Lung microvascular endothelial cell (primary cell): ENCODE measurements at places on chromosomes 2 and 18. TPM values are rescaled to one million over a fixed set of nuclear protein-coding genes. Genes with fewer than 3 reads are reported as not detected.

DNA sequence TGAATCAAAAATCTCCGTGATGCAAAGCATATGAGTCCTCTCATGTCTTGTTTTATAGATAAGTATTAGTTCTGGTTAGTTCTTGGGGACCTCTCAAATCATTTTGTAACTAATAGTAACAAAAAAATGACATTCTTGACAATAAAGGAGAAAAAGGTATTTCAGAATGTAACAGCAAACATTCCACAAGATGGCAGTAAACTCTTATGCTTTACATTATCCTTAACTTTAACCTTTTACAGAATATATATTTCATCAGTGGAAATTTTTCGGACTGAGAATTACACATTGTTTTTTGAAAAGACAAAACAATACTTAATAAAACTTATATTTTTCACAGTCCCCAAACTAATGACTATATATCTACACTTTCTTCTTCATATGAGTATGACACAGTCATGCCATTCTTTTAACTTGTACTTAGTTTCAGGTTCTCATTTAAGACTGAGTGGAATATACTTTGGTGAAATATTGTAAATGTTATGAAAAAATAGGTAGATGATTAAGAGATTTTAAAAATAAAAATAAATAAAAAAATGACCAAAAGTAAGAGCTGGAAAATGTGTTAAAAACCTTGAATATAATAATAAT lies 142.9 kb upstream of the NXPH2 start:
- DNase-seq = peak; percentile 60

RAB6C gene
- under 0.01 TPM in 2 replicates for total RNA-seq

- no peak for DNase-seq
Measured at GRCh38 chr2:217364224-217364623, 504.4 kb upstream of the TNP1 start.

GRCh38 chr2:64812285-64812684 lies 158.6 kb upstream of the SERTAD2 start:
- peak; percentile 96 for DNase-seq

PLEK gene
- total RNA-seq = under 0.01 TPM in 2 replicates

DNA sequence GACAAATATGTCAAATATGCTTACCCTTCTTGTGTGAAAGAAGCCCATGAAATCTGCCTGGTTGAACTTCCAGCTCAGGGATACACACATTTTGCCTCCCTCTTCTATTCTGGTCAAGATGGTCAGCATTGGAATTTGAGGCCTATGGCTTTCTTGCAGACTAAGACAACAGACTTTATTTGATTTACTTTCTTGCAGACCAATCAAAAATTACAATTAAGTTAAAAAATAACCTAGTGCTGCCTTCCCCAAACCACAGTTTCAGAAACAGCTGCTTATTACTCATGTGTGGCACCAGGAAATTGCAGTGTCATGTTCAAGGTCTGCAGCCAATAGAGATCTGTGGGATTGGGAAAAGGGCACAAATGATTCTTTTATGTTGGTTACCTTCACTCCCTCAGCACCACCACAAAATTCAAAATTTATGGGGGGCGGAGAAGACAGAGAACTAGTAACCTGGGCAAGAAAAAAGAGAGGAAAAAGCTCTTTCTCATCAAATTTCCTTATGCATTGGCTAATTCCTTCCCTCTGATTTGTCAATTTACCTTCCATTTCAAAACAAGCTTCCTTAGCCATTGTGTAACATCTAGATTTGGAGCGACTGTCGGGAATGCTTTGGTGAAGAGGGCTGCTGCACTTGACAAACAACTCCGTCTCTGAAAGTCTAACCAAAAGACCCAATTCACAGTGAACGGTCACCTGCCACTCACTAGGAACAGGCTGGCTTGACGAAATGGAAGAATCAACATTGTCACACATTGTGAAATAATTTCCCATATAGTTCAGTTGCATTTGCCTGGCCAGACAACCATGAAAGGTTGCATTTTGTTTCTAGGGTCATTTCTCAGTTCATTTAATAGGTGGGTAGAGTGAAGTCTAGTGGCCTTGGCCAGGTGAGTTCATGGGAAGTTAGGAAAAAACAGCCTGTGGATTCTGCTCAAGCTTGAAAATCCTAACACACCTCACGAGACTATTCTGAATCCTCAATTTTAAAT lies 100.4 kb upstream of the FZD5 start:
- DNase-seq = peak; percentile 28

DNA sequence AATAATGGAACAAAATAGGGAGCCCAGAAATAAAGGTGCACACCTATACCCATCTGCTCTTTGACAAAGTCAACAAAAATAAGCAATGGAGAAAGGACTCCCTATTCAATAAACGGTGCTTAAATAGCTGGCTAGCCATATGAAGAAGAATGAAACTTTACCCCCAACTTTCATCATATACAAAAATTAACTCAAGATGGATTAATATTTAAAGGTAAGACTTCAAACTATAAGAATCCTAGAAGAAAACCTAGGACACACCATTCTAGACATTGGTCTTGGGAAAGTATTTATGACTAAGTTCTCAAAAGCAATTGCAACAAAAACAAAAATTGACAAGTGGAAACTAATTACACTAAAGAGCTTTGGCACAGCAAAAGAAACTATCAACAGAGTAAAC lies 139.1 kb downstream of the DNAH7 start:
- DNase-seq = no peak

GRCh38 chr2:1799174-1799573 lies 54.9 kb upstream of the PXDN start:
- no peak for DNase-seq

DNA sequence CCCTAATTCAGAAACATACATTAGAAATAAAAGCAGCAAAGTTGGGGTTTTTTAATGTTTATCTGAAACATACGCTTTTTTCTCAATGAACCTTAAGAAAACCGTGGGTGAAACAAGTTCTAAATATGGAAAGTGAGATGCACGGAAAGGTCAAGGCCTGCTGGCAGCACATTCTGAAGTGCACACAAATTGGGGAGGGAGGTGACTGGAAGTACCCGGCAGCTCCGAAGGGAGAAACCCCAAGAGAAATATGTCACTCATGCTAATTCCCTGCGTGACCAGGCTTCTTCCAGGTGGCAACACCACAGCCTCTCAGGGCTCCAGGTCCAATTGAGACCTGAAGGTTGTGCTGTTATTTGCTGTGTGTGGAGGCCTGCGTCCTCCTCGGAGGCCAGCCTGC lies 45.5 kb downstream of the EIPR1 start:
- DNase-seq = no peak

GRCh38 chr18:5975111-5976002 lies 80.0 kb upstream of the TMEM200C start:
- DNase-seq = no peak

GRCh38 chr2:147463881-147464520 lies 380.8 kb upstream of the ACVR2A start:
- no peak for DNase-seq

GRCh38 chr18:67618061-67618460 lies 101.5 kb upstream of the DSEL start:
- no peak for DNase-seq

DNA sequence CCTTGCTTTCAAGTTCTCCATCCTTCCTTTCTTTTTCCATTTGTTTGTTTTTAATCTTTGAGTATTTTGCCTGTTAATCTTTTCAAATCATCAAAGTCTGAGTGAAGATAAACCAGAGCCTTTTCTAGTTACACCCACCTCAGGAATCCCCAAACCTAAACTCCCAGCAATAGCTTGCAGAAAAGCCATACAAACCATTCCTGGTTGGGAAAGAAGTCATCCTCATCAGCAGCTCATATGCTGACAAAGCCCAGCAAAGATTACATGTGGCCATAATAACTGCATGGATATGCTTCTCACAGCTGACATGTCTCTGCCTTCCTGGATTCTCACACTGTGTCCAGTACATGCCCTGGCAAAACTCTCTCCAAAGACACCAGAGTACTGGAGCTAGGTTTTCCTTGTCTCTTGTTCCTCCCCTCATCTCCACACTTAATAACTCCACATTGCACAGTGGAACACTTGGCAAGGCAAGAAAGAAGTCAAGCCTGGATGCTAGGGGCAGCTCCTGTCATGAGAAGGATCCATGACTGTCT lies 126.4 kb upstream of the TLK1 start:
- no peak for DNase-seq

DNA sequence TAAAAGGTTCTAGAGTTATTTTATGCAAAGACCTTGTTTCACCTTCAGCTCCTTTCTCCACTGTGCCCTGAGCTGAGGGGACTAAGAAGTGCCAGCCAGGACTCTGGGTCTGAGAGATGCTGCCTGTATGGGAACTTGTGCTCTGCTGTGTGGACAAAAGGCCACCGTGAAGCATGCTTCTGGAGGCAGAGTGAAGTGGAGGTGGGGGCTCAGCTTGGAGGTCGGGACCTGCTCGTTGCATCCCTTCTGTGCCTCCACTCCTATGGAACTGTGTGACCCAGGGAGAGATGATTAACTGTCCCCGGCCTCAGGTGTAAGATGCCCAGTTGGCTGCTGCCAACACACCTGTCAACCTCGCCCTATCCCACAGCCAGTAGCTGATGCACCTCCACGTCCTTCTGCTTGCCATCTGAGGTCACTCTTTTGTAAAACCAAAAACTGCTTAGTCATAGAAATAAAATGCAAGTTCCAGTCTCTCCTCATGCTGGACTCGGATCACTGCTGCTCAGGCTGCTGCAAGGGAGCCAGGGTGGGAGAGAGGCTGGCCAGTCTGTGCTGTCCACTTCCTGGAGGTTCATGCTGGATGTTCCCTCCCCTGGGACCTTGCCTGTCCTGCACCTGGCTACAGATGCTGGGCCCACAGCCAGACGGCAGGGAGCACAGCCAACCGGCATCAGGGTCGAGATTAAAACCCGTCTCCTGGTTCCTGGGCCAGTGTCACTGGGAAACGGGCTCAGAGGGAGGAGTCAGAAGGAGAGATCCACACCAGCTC lies 113.2 kb downstream of the ACKR3 start:
- no peak for DNase-seq
